ENCODE measurements at places on chromosomes 2 and 18.

DNA sequence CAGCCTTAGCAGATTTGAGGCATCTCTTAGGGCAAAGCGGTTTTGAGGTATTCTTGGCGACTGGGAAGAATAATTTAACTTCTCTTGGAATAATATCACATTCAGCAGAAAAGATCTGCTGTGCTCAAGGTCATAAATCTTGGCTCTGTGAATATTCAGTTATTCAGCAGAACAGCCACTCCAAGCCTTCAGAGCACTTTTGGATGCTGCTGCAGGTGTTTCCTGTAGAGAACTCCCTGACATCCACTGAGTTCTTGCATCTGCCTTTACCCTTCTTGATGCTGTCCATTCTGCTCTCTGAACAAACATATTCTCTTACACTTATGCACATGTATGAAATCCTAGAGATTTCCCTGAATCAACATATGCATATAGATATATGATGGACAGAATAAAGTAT, 390.3 kb downstream of the NRXN1 start:
- no peak for DNase-seq

DNA sequence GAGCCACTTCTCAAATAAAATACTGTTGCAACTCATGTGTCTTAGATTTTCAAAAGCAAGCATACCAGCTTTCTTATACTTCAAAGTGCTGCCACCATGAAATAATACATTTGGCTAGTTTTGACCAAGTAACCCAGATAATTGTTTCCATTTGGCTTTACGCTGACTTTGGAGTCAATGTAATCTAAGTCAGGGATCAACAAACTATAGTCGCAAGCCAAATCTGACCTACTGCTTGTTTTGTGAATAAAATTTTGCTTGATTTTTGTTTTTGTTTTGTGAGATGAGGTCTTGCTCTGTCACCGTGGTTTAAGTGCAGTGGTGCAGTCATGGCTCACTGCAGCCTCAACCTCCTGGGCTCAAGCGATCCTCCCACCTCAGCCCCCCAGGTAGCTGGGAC, 65.0 kb downstream of the OXER1 start:
- no peak for DNase-seq

GRCh38 chr18:36096955-36097354, 29.6 kb upstream of the RPRD1A start:
- no peak for DNase-seq

GRCh38 chr2:73838889-73839534, 10.3 kb downstream of the STAMBP start:
- no peak for DNase-seq

GRCh38 chr2:167537743-167538142, 649.5 kb downstream of the XIRP2 start:
- no peak for DNase-seq

- no peak for DNase-seq
Measured at GRCh38 chr2:203739351-203739750, 32.9 kb downstream of the CD28 start.

GRCh38 chr2:71552861-71553301, 99.5 kb downstream of the DYSF start:
- DNase-seq = no peak

DNA sequence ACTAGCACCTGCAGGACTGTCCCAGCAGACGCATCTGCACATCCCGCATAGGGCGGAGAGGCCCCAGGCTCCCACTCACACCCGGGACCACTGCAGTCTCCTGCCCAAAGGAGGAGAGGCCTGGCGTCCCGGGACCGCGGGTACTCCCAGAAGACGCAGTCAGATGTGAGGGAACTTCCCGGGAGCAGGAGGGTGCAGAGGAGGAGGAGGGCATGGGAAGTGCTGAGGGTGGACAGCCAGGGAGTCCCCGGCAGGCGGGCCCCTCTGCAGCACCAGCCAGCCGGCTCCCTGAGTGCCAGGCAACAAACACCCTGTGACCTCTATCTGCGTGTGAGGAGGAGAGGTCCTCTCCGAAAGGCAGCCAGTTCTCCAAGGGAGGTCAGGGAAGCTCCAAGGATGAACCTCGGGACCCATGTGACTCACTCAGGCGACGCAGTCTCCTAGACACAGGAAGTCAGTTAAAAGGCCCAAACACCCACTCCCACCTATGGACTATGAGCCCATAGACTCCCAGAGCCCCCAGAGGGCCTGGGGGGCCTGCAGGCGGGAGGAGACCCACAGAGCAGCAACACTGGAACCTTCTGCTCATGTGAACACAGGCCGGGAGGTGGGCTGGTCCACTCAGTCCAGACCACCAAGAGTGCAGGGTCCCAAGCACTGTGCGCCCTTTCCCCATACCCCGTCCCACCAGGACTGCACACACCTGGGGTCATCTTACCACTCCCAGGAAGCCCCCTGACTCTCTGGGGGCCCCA, 4.2 kb downstream of the PXDN start:
- DNase-seq = no peak

DNA sequence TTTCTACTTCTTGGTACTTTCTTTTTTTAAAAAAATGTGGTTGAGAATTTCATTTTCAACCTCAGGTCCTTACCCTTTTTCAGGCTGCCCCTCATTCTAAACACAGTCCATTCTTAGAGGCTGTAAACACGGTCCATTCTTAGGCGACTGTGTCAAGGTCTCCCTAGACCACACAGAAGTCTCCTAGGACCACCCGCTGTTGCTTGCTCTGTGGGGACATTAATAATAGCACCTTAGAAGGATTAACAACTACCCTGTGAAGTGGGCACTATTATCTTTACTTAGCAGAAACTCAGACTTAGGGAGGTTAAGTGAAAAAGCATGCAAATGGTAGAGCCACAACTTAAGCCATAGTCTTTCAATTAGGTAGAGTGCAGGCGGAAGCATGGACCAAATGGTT, 91.7 kb downstream of the RBMS1 start:
- DNase-seq = no peak

- no peak for DNase-seq
Measured at GRCh38 chr2:240835528-240835927, 15.5 kb upstream of the KIF1A start.

- no peak for DNase-seq
Measured at GRCh38 chr18:26802330-26803200, 62.9 kb downstream of the AQP4 start.

- DNase-seq = no peak
Measured at GRCh38 chr2:175931805-175932204, 70.3 kb downstream of the LNPK start.

DNA sequence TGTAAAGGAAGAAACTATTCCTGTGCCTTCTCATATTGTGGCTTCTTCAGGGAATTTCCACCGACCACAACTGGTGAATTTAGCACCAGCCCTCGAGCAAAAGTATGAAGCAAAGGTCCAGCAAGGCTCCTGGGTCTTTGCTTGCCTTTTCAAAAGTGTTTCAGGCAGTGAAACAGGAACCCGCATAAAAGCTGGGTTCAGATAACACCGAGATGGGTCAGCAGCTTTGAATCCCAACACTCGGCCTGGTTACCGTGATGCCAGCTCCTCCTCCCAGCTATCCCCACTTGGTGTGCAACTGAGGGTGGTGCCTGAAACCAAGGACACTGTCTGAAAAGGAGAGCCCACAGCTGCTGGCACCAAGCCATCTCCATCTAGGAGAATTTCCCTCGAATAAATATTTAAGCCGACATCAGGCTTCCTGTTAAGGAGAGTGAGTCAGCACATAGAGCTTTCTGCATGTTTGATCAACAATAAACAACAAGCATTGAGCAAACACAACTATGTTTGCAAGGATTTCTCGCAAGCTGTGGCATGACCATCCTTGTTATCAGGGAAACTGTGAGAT, 69.5 kb downstream of the ANTXR1 start:
- no peak for DNase-seq

- peak; percentile 90 for DNase-seq
Measured at GRCh38 chr2:20050104-20050645, 1.3 kb downstream of the LAPTM4A start.

DNA sequence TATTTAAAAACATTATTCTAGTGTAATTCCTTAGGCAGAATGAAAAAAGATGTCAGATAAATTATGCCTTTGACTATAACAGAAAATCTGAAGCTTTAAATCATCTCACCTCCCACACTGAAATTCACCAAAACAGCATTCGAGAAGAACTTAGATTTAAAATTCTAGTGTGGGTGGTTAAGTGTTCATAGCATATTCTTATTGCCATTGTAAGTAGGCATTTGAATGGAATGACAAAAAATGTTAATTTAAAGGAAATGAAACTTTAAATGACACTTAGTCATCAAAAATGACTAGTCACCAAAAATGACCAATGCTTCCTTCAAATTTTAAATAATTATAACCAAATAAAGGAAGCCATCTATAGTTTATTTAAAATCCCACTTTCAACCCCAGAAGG, 7.0 kb upstream of the ZNF407 start:
- DNase-seq = no peak

GRCh38 chr2:109102588-109103233, 26.3 kb upstream of the SH3RF3 start:
- no peak for DNase-seq

- DNase-seq = no peak
Measured at GRCh38 chr2:165634855-165635254, 159.2 kb downstream of the GALNT3 start.

DNA sequence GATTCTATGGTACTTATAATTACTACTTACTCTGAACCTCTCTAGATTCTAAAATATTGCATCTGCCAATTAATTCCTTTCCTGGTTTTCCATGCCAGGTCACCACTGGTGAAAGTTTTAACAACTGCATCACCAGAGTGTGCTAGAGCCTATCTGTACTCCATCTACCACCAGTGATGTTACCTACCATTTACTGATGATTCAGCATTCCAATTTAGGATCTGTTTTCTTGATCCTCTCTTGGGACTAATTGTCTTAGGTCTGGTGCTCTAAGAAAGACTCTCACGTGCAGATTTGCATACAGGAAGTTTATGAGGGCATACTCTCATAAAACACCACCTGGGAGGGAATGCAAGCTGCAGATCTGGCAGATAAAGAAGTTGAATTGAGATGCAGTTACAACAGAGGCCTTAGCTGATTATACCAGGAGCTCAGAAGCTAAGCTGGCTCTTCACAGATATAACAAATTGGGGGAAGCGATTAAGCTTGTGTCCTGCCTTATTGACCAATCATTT, 347.6 kb upstream of the VRK2 start:
- no peak for DNase-seq

DNA sequence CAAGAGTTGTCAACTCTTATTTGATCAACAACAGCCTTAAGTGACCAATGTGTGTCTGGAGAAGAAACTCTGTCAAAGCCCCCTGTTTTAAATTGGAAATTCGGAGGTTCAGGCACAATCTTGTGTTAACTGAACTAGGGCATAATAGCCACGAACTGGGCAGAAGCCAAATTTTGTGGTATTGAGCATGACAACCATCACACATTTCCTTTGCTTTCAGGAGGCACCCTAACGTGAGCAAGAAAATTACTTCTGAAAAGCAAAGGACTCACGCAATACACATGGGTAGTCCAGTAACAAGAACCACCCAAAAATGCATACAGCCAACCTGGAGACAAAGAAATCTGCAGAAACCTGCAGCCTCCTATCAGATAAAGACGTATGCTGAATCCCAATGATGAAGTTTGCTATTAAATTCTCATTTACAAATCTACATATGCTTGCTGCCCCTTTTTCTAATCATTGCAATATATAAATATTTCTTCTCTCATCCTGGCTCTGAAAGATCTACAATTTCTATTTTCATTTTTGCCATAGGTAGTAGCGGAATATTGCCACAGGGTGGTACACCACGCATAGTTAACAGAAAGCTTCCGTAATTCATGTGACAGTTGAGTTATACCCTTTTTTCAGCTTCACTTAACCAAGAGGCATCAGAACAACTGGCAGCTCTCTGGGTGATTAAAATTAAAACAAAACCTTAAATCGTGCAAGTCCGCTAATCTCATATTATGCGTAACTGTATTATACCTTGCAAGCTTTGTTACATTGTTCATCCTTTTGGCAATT, 495.8 kb downstream of the NRXN1 start:
- peak; percentile 56 for DNase-seq

DNA sequence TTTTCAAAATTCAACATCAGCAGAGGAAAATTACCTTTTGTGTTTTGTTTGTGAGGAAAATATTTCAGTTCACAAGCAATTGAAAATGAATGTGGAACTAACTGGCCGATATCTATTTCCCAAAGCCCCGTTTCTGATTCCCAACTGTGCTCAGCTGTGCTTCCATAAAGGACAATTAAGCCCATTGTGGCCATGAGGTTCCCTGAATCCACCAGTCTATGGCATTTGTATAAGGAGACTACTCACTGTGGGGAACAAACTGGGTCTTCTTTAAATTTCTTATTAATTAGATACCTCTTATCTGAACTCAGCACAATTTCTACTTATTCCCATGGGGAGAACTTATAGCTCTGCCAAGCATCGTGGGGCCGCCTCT, 31.4 kb upstream of the AGAP1 start:
- no peak for DNase-seq

DNA sequence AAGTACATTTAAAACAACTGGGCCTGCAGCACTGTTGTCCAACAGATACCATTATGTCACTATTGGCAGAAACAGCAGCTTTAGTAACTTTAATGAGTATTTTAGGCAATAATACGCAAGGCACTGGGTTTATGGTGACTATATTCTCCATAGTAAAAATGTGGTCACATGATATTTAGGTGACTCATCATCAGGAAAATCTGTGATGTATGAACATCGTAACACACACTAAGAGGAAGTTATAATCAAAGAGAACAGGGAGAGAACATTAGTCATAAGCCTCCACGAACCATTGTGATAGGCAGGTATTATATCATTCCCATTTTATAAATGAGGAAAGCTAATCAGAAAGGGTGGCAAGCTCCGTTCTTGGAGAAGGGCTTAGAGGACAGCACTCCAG, 36.9 kb downstream of the RAPH1 start:
- DNase-seq = peak; percentile 17

DNA sequence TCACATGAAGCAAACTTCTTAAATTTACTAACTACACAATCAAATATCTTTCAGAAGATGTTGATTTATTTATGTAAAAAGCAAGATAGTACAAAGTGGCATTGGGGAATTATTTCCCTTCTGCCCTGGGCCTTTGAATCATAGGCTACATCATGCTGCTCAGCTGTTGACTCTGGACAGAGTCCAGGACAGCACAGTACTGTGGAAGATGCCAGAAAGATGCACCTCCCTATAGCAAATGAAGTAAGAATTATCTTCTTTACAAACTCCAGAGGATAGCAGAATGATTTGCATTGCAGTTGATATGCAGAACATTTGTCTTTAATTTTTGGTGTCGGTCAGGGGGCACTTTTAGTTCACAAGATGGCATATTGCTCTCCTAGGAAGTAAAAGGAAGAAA, 1354.5 kb upstream of the ZEB2 start:
- no peak for DNase-seq

- DNase-seq = no peak
Measured at GRCh38 chr2:116117845-116118244, 1675.4 kb downstream of the DPP10 start.

DNA sequence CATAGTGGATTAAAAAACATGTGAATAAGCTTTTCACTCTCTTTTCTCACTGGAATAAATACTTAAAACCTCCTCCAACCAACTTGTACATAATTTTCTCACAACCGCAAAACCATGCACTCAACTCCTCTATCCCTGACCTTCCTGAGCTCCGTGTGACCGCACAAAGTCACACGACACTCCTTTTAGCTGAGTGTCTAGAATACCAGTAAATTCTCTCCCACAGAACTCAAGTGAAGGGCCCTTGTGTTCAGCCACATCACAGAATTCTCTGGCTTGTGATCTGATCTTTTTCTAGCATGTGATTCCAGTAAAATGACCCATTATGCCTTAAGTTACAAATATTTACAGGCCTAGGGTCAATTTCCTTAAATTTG, 91.2 kb upstream of the ARL4C start:
- DNase-seq = no peak

GRCh38 chr2:41710944-41711343, 336.9 kb upstream of the PKDCC start:
- DNase-seq = no peak
